ENCODE measurements at places on chromosomes 11 and 22.

DNA sequence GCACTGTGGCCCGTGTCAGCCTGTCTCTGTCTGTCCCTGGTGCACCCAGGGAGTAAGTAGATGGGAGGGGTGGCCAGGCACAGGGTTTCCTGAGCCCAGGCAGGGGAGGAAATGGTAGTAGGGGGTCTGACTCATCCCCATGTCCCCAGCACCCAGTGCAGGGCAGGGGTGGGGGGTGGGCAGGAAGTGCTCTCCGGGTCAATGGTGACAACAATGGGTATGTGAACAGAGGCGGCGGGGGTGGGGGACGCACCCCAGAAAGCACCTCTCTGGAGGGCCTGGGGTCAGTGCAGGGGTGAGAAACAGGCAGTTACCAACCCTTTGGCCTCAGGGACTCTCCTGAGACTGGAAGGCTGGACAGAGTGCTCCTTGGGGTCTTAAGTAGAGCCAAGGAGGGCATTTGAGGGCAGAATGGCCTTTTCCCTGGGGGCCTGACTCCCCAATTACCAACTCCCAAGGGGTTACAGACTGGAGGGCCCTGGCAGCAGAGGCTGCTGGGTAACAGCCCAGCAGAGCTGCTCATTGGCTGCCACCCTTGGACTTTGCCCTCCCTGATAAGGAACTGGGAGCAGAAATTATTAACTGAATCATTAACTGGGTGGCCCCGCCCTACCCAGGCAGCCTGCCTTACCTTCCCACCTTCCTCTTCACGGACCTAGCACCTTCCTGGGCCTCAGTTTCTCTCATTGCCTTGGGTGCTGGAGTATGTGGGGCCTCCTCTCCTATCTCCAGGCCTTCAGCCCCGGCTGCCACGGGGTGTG is 4.2 kb downstream of the MYRF start:
- DNase-seq, result peak; percentile 51

DNA sequence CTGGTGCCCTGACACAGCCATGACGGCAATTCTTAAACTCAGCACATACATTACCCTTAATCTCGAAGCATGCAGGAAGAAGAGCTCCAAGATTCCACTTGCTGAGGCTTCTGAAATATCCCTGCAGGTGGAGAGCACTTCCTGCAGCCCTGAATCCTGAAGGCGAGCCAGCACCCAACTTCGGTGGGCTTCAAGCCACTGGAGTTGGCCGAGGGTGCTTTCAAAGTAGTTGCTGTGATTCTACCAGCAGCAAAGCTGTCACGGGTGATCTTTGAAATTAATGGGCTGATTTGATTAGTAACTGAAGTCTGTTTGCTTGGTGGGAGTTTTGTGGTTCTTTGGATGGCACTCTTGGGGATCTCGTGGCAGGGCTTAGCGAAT is 9.0 kb upstream of the FTH1 start:
- DNase-seq, result no peak

- DNase-seq, result no peak
Measured at GRCh38 chr11:61390161-61390560, 2.2 kb upstream of the TMEM216 start.

- DNase-seq, result no peak
Measured at GRCh38 chr11:109046284-109046992, 375.6 kb upstream of the C11orf87 start.

DNA sequence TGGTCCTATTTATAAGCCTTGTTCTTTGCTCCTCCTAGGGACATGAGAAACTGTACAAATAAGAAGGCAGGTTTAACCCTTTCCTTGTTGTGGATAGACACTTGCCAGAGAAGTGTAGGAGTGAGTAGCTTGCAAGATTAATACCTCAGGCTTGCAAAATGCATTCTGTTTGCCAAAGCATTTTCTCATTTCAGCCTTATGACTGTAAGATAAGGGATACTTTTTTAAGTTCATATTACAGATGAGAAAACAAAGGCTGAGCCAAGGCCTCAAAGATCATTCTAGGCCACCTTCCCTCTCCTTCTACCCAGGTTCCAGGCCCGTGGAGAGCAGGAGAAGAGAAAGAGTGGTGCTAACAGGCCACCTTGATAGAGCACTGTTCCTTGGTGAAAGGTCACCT is 46.8 kb downstream of the TRIM29 start:
- DNase-seq, result no peak

GRCh38 chr22:48900327-48900597 is 927.4 kb downstream of the BRD1 start:
- DNase-seq, result no peak

DNA sequence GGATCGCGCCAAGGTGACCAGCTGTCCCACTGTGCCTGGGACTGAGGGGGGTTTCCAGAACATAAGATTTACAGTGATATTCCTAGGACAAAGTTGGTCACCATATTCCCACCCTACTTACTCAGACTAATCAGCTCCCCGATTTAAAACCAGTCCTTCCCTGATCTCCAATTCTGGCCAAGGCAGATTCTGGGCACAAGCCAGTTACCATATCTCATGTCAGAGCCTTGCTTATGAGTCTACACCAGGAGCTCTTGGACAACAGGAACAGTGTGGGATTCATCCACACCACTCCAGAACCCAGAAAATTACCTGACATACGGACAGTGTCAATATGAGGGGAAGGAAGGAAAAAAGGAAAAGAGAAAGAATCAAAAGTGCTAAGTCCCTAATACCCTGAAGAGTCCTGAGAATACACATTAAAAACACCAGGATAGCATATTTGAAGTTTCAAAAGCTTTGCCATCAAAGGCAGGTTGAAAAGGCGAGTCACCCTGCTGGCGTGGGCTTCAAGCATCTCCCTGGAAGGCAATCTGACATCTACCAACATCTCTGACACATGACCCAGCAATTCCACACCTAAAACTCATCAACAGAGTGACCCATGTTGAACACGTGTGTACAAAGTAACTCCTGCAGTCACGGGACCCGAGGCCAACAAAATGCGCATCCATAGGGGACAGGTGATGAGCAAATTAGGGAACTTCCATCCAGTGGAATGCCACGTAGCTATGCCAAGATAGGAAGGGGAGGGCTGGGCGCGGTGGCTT is 8.0 kb upstream of the IL2RB start:
- DNase-seq, result no peak
